Globus pallidus (tissue), 1 donor: ENCODE measurements at places on chromosomes 7 and 10.

- DNase-seq, result no peak
These were observed 11.6 kb upstream of the MNX1 start for GRCh38 chr7:157021871-157022680.

DNA sequence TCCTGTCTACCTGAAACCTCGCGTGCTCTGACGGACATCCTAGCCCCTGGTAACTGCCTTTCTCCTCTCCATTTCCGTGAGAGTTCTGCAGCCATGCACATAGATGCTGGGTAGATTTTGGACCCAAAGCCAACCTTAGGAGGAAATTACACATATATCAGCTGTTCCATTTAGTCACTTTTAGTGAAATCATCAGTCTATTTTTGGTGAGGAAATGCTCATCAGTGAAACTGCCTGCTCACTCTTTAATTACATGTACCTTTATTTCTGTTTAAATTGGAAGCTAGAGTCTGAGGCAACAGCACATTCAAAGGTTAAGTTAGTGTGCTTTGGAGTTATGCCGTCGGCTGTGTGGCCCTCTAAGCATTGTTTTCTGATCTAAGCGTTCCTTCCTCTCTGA is 231.3 kb downstream of the WDR37 start:
- DNase-seq, result no peak

- DNase-seq, result no peak
These were observed 858.5 kb downstream of the KCNMA1 start for GRCh38 chr10:76778914-76779795.

DNA sequence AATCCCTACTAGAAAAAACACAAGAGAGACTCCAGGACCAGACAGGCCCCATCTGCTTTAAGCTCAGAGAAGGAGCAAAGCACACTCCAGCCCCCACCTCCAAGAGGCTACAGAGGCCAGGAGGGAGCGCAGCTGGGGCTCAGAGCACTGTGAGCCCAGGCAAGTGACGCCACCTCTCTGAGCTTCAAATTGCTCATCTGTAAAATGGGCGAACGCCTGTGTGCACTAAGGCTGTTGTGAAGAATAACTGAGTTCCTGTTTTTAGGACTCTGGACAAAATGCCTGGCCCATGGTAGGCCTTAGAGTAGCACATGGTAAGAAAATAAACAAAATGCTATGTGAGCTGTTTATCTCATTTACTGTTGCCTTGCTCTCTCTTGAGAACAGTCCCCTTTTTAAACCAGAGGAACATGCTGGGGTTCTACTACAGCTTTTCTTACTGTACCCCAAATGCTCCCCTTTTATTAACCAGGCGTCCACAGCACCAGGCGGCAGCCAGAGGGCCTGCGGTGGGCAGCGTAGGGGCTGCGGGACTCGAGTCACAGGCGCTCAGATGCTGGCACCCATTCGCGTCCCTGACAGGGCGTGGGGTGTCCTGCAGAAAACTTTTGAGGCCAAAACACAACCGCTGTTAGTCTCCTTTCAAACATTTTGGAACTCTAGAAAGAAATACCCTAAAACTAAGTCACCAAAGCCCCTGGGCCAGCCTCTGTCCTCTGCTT is 103.8 kb downstream of the TAX1BP1 start:
- no peak for DNase-seq

- DNase-seq, result no peak
These were observed 106.5 kb downstream of the EPC1 start for GRCh38 chr10:32240471-32240870.

- no peak for DNase-seq
These were observed 468.6 kb upstream of the SEMA3A start for GRCh38 chr7:84663224-84663623.

- no peak for DNase-seq
These were observed 27.3 kb upstream of the ANK3 start for GRCh38 chr10:60417024-60417423.

DNA sequence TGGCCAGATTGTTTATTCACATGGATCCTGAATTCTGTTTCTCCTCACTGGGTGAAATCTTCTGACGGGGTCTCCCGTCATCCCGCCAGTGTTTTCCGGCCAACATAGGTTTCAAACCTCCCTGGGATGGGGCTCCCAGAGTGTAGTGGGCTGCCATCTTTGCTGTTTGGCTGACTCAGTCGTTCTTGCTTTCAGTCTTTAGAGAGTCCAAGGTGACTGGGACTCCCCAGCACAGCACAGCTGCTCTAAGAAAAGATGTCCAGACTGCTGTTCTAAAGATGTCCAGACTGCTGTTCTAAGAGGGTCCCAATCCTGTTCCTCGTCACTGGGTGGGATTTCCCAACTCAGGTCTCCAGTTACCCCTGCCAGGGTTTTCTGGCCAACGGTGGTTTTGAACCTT is 801.9 kb upstream of the IGFBP3 start:
- DNase-seq, result no peak

DNA sequence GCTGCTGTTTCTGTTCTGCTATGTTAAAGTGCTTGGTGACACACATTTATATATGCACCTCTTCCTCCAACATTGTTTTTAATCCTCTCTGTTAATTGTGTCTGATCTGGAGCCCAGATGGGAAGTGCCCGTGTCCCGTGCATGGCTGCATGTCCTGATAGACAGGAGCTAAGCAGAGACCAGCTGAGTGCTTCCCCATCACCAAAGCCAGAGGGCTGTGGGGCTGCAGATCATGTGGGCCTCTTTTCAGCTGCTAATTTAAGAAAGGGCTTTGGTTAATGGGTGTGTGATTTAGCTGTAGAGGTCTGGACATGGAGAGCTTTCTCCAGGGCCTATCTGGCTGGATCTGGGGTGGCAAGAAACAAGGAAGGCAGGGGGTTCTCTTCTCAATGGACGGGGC is 96.5 kb upstream of the NPS start:
- no peak for DNase-seq

- DNase-seq, result no peak
These were observed 3.0 kb upstream of the GIMAP5 start for GRCh38 chr7:150734254-150734653.
